Kidney (tissue), 22 donors: ENCODE measurements at places on chromosomes 13 and 19. TPM values are rescaled to one million over a fixed set of nuclear protein-coding genes. Genes with fewer than 3 reads are reported as not detected.

GRCh38 chr19:13623716-13624710 lies 117.7 kb upstream of the CACNA1A start:
- no peak for DNase-seq
- peaks cover 2% of the 10 kb centered on the region for H3K27me3 ChIP-seq
- no peak overlapping the region for H3K27ac ChIP-seq
- H3K36me3 ChIP-seq = no peaks in the 10 kb centered on the region

DNA sequence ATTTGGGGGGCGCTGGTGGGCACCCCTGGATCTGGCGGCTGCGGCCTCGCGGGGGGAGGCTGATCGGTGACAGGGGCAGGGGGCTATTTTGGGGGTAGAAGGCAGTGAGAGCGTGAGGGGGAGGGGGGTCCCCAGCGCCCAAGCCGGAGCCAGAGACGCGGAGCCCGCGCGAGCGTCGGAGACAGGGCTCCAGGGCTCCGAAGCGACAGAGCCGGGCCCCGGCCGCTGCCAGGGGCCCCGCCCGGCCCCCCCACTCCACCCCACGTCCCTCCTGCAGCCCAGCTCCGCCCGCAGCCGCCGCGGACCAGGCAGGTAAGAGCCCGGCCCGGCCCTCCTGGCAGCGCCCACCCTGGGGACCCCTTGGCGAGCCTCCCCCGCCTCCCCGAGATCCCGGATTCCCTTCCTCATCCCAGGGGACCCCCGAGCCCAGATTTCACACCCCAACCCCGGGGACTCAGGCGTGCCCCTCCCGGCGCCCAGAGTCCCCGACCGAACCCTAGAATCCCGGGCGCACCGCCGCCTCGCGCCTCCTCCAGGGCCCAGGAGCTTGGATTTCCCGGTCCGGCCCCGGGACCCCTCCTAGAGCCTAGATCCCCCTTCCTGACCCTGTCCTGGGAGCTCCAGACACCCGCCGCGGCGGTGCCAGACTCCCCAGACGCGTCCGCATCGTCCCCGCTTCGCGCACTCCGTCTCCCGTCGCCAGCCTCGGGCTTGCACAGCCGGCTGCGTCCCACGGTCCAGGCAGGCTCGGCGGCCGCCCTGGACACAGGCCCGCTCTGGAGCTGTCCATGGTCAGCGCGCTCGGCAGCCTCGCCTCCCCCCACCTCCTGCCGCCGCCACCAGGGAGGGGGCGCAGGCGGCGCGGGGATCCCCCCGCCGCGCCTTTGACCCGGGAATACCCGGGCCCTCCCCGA lies at the start of gene PPFIA3:
Gene PPFIA3, plus strand, starts transcription at position 134 of the 914 bp plus-strand sequence. CDS start 8,330 bp downstream, outside the sequence.
- peaks cover 11% of the 10 kb centered on the region for H3K4me1 ChIP-seq
- peak within 1 kb of the TSS; percentile 98 for H3K27ac ChIP-seq
- peak within 1 kb of the TSS; percentile 68 for H3K4me3 ChIP-seq
- H3K36me3 ChIP-seq = no peaks in the 10 kb centered on the region
- H3K27me3 ChIP-seq = peaks cover 5% of the 10 kb centered on the region

GRCh38 chr19:12975221-12975741 lies 5.9 kb downstream of the DAND5 start:
- H3K27me3 ChIP-seq = no peaks in the 10 kb centered on the region
- H3K27ac ChIP-seq = no peak overlapping the region
- DNase-seq = no peak

- no peak for DNase-seq
- H3K4me3 ChIP-seq = no peak overlapping the region
- no peaks in the 10 kb centered on the region for H3K36me3 ChIP-seq
- no peaks in the 10 kb centered on the region for H3K27me3 ChIP-seq
Measured at GRCh38 chr13:45594764-45595163, 20.8 kb downstream of the ERICH6B start.

- no peak overlapping the region for H3K4me3 ChIP-seq
- no peak for DNase-seq
- H3K27me3 ChIP-seq = no peaks in the 10 kb centered on the region
- peaks cover 3% of the 10 kb centered on the region for H3K36me3 ChIP-seq
- H3K27ac ChIP-seq = peak overlapping the region; percentile 97
Measured at GRCh38 chr19:7618348-7618747, 11.0 kb downstream of the XAB2 start.

DNA sequence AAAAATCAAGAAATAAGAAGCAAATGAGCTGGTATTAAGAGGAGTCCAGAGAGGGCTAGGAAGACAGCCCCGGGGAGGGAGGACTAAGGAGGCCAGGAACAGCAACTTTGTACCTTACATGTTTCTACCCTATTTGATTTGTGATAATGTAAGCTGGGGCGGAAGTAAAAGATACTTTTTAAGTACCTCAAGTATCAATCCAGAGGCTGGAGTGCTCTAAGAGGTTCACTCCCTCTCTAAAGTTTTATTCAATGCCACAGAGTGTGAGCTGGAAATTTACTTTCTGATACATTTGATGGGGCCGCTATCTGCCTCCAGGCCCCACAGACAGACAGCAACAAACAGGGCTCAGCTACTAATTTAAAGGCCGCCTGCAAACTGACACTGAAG lies 11.4 kb downstream of the MLLT1 start:
- H3K27me3 ChIP-seq = no peaks in the 10 kb centered on the region
- no peak overlapping the region for H3K27ac ChIP-seq
- peaks cover 7% of the 10 kb centered on the region for H3K36me3 ChIP-seq
- H3K4me3 ChIP-seq = no peak overlapping the region
- H3K4me1 ChIP-seq = peaks cover 25% of the 10 kb centered on the region

- no peak overlapping the region for H3K4me3 ChIP-seq
- H3K27me3 ChIP-seq = no peaks in the 10 kb centered on the region
- H3K4me1 ChIP-seq = peaks cover 6% of the 10 kb centered on the region
Measured at GRCh38 chr19:40240332-40240731, 13.8 kb upstream of the CCNP start.

GRCh38 chr19:18649371-18650020 lies 12.7 kb downstream of the KLHL26 start:
- peak overlapping the region; percentile 24 for H3K4me3 ChIP-seq
- H3K27me3 ChIP-seq = no peaks in the 10 kb centered on the region
- peaks cover 2% of the 10 kb centered on the region for H3K36me3 ChIP-seq
- peak overlapping the region; percentile 86 for H3K27ac ChIP-seq
- peaks cover 2% of the 10 kb centered on the region for H3K4me1 ChIP-seq
- peak; percentile 84 for DNase-seq

DNA sequence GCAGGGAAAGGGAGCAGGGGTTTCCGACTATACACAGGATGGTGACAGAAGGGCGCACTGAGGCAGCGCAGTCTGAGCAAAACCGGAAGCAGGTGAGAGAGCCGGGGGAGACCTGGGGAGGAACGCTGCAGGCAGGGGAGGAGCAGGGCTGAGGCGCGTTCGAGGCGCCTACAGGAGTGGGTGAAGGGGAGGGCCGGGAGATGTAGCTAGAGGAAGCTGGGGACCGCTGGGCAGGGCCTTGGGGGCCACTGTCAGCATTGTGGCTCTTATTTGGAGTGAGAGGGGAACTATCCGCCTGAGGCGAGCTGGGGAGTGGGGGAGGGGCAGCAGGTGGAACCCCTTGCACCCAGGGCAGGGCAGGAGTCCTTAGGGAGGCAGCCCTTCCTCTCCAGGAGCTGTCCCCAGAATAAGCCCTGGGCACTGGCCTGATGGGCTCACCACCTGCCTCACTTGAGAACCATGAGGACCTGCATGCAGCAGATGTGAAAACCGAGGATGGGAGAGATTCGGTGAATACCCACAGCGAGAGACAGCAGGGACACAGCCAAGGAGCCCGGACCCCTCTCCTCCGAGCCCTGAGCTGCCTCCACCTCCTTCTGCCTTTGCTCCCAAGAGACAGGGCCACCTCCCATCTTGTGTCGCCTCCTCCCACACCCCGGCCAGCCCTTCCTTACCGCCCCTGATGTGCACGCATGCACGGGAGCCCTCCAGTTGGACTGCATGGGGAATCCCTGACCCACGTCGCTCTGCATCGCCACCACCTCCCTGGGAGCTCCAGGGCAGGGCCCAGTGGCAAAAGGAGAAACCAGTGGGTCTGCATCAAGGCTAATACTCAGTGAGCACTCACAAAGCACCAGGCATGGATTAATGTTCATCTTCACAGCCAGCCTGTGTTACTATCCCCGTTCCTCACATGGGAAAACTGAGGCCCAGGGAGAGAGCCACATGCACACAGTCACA lies 10.3 kb downstream of the AKT2 start:
- H3K27ac ChIP-seq = no peak overlapping the region
- H3K27me3 ChIP-seq = no peaks in the 10 kb centered on the region
- H3K36me3 ChIP-seq = no peaks in the 10 kb centered on the region
- peaks cover 38% of the 10 kb centered on the region for H3K4me1 ChIP-seq
- no peak overlapping the region for H3K4me3 ChIP-seq

GRCh38 chr19:325173-325936 lies 19.2 kb downstream of the MIER2 start:
- H3K27ac ChIP-seq = no peak overlapping the region
- H3K36me3 ChIP-seq = peaks cover 21% of the 10 kb centered on the region
- H3K27me3 ChIP-seq = no peaks in the 10 kb centered on the region
- H3K4me1 ChIP-seq = no peaks in the 10 kb centered on the region

DNA sequence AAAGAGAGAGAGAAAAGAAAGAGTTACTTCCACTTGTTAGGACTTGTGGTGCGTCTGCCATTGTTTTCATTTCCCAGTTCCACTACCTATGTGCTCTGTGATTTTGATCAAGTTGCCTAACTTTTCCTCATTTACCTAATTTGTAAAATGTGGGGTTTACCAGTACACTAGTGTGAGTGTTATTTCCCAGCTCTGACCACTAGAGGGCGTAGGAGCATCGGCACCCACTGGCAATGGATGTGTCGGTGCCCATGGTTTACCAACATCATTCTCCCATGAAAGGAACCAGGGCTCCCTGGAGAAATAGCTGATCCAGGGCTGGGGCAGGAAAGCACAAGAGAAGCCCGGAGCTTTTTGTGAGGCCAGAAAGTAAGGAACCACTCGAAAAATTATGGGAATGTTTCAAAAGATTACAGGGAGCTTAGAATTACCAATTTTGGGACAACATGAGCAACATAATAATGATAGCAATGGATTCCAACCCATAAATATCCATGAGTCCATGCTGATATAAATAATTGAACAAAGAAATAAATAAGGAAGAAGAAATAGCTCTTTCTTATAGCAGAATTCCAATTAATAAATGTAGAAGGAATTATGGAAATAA lies 15.1 kb upstream of the CEACAM4 start:
- H3K27ac ChIP-seq = no peak overlapping the region
- H3K4me3 ChIP-seq = no peak overlapping the region
- no peaks in the 10 kb centered on the region for H3K4me1 ChIP-seq

GRCh38 chr13:29803221-29803620 lies 47.2 kb downstream of the UBL3 start:
- H3K27ac ChIP-seq = no peak overlapping the region
- no peaks in the 10 kb centered on the region for H3K27me3 ChIP-seq
- no peak overlapping the region for H3K4me3 ChIP-seq
- H3K4me1 ChIP-seq = peaks cover 8% of the 10 kb centered on the region

- no peaks in the 10 kb centered on the region for H3K4me1 ChIP-seq
- DNase-seq = no peak
- H3K27me3 ChIP-seq = no peaks in the 10 kb centered on the region
- H3K36me3 ChIP-seq = no peaks in the 10 kb centered on the region
- no peak overlapping the region for H3K27ac ChIP-seq
Measured at GRCh38 chr19:5349041-5349440, 8.4 kb upstream of the PTPRS start.

DNA sequence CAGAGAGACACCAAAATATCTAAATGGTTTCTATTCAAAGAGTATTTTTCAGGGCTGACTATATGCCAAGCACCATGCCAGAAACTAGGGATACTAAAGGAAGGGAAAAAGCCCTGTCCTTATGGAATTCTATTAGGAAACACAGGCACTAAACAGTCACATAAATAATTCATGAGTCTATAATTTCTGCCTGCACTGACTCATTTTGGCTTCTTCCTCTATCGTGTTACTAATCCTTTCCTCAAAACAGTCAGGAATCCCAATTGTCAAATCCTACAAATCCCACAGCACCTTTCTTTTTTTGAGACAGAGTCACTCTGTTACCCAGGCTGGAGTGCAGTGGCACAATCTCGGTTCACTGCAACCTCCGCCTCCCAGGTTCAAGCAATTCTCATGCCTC lies 29.2 kb downstream of the XPO4 start:
- no peak overlapping the region for H3K4me3 ChIP-seq
- H3K36me3 ChIP-seq = no peaks in the 10 kb centered on the region
- DNase-seq = no peak
- H3K4me1 ChIP-seq = no peaks in the 10 kb centered on the region
- no peaks in the 10 kb centered on the region for H3K27me3 ChIP-seq

DNA sequence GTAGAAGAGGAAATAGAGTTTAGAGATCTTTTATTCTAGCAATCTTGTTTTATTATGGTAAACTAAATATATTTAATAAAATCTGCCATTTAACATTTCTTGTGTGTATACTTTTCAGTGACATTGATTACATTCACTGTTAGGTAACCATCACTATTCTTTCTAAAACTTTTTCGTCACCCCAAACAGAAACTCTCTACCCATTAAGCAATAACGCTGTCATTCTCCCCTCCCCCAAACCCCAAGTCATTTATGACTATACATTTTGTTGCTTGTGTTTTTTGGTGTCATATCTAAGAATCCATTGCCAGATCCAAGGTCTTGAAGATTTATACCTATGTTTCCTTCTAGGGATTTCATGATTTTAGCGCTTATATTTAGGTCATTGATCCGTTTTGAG lies 10.6 kb downstream of the URI1 start:
- peaks cover 3% of the 10 kb centered on the region for H3K4me1 ChIP-seq
- H3K27me3 ChIP-seq = no peaks in the 10 kb centered on the region
- H3K36me3 ChIP-seq = no peaks in the 10 kb centered on the region
- no peak overlapping the region for H3K4me3 ChIP-seq

GRCh38 chr19:2021453-2022140 lies 6.1 kb upstream of the BTBD2 start:
- no peaks in the 10 kb centered on the region for H3K27me3 ChIP-seq
- no peak for DNase-seq
- H3K4me1 ChIP-seq = no peaks in the 10 kb centered on the region

- DNase-seq = no peak
- no peaks in the 10 kb centered on the region for H3K36me3 ChIP-seq
- no peak overlapping the region for H3K27ac ChIP-seq
- H3K27me3 ChIP-seq = no peaks in the 10 kb centered on the region
- H3K4me1 ChIP-seq = no peaks in the 10 kb centered on the region
Measured at GRCh38 chr19:14459703-14460102, 15.5 kb downstream of the PTGER1 start.

GRCh38 chr19:48400018-48400742 lies 6.7 kb downstream of the GRIN2D start:
- no peaks in the 10 kb centered on the region for H3K4me1 ChIP-seq
- no peaks in the 10 kb centered on the region for H3K36me3 ChIP-seq
- peak; percentile 52 for DNase-seq

DNA sequence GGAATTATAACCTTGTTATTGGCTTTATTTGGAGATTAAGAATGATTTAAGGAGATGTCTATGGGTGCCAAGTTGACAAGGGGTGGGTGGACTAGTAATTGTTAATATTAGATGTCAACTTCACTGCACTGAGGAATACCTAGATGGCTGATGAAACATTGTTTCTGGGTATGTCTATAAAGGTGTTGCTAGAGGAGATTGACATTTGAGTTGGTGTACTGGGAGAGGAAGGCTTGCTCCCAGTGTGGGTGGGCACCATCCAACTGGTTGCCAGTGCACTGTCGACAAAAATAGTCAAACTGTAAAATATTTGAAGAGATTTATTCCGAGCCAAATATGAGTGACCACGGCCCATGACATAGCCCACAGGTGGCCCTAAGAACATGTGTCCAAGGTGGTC lies 378.8 kb downstream of the NDFIP2 start:
- no peak overlapping the region for H3K27ac ChIP-seq
- no peaks in the 10 kb centered on the region for H3K36me3 ChIP-seq
- no peaks in the 10 kb centered on the region for H3K27me3 ChIP-seq
- H3K4me3 ChIP-seq = no peak overlapping the region
- DNase-seq = no peak

ALOX5AP gene
- 25.0 TPM for total RNA-seq

PCDH9 gene
- total RNA-seq = 9.5 TPM

TEX26 gene
- total RNA-seq = not detected

NKG7 gene
- total RNA-seq = 7.9 TPM
